Activated T-helper 2 cell treated with anti-CD3 and anti-CD28 coated beads, Interferon-gamma antibody, Interleukin-2, Interleukin-4, amounts not matched to agents 10 μg/mL and 5 μg/mL and 100 μg/mL, durations not matched to agents 14 hours and 24 hours and 36 hours (primary cell): ENCODE measurements at places on chromosomes 3 and 15. TPM values are rescaled to one million over a fixed set of nuclear protein-coding genes. Genes with fewer than 3 reads are reported as not detected.

TEX55 gene
- total RNA-seq = not detected in 2 replicates

ADAMTS7 gene
- 6.9 and 7.2 TPM in 2 replicates for total RNA-seq

ADPRH gene
- 5.5 and 6.3 TPM in 2 replicates for total RNA-seq

IQSEC1 gene
- total RNA-seq = 28.1 and 31.2 TPM in 2 replicates

SLC22A13 gene
- 0.51 and 0.78 TPM in 2 replicates for total RNA-seq

SEMA3G gene
- 0.30 and 0.32 TPM in 2 replicates for total RNA-seq

FANCD2OS gene
- not detected in 2 replicates for total RNA-seq

RPP14 gene
- total RNA-seq = 21.8 and 23.8 TPM in 2 replicates

CMTM8 gene
- total RNA-seq = 3.6 TPM in 2 replicates

VEPH1 gene
- not detected in 2 replicates for total RNA-seq

CDCP1 gene
- total RNA-seq = 7.4 and 8.1 TPM in 2 replicates

CHRNA3 gene
- not detected in 2 replicates for total RNA-seq

TRIM69 gene
- 70.8 and 75.1 TPM in 2 replicates for total RNA-seq

FLNB gene
- total RNA-seq = 34.8 and 35.6 TPM in 2 replicates

GPR160 gene
- 7.7 and 9.6 TPM in 2 replicates for total RNA-seq

SLCO3A1 gene
- total RNA-seq = 26.2 and 26.3 TPM in 2 replicates

ANKUB1 gene
- total RNA-seq = not detected in 2 replicates

HACD2 gene
- 29.5 and 32.5 TPM in 2 replicates for total RNA-seq

TM4SF1 gene
- total RNA-seq = not detected in 2 replicates

GPR62 gene
- total RNA-seq = not detected in 2 replicates

REC114 gene
- not detected in 2 replicates for total RNA-seq

LRRC31 gene
- 0.07 TPM in 1 of 2 replicates, not detected in the other for total RNA-seq

KBTBD8 gene
- total RNA-seq = 10.4 and 13.4 TPM in 2 replicates
